NCI-H82 (cell line): ENCODE measurements at places on chromosomes 16 and 17.
A peak's percentile ranks its signal among the peaks of the same experiment; 100 is the strongest.

GRCh38 chr17:7589891-7590691 lies at the start of gene SOX15:
Gene SOX15 (minus strand): TSS chr17:7590094. CDS start chr17:7589676, 418 bp downstream.
- peak; percentile 52 for DNase-seq

DNA sequence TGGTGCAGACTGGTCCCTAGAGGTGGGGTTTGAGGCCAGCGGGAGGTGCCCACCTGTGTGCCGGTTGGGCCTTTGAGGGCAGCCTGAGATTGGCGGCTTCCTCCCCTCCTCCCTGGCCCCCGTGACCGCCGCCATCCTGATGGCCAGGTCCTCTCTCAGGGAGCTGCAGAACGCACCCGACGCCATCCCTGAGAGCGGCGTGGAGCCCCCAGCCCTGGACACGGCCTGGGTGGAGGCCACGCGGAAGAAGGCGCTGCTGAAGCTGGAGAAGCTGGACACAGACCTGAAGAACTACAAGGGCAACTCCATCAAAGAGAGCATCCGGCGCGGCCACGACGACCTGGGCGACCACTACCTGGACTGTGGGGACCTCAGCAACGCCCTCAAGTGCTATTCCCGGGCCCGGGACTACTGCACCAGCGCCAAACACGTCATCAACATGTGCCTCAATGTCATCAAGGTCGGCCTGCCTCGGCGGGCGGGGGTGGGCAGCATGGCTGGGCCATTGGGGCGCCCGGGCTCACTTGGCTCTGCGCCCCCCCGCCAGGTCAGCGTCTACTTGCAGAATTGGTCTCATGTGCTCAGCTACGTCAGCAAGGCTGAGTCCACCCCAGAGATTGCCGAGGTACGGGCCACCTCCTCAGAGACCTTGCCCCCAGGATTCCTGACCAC lies 2.8 kb downstream of the GPS1 start:
- no peak for DNase-seq

DNA sequence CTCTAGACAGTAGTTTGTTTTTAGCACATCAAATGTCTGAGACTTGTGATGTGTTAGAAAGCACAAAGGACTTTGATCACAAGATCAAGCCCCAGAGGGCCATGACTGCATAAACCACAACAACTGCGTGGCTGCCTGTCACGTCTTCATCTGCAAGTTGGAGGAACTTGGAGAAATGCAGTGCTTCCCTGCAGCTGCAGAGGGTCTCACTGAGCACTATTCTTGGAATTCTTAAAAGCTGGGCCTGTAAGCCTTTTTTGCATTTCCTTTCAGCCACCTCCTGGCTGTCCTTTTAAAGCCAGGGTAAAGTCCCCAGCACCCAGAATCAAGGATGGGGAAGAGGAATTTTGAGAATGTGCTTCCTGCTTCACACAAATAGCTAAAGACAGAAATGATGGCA lies 431.3 kb downstream of the MAF start:
- no peak for DNase-seq

- DNase-seq, result no peak
Measured at GRCh38 chr16:65414284-65414984, 292.6 kb upstream of the CDH11 start.

- no peak for DNase-seq
Measured at GRCh38 chr16:66916518-66916917, 2.2 kb downstream of the CDH16 start.

DNA sequence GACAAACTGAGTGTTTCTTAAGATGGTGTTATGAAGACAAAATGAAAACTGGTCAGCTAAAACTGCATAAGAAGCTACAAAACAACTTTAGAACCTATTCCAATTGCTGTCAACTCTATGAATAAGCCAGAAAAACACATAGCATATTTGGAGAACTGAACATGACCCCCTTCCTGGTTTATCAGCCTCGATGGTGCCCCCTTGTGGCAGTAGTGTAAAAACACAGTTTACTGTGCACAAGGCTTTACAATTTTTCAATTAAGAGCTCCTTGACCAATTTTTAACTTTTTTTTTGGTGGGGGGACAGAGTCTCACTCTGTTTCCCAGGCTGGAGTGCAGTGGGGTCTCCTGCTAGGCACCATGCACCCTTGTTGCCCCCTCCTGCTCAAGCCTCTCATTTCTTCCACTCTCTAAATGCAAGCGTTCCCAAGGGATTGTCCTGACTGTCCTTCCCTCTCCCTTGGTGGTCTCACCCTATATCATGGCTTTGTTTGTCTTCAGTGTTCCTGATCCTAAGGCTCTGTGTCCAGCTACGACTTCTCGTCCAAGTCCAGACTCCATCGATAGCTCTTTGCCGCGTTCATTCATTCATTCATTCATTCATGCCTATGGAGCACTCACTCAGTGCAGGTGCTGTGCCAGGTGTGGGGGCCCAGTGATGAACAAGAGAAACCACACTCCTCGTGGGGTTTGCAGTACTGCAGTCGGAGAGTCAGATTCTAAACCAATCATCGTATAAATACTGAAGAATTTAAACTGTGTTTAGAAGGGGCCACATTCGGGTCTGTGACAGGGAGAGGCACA lies 7.5 kb downstream of the EIF1 start:
- peak; percentile 88 for DNase-seq

- DNase-seq, result no peak
Measured at GRCh38 chr17:55743103-55743679, 7.7 kb upstream of the PCTP start.

- DNase-seq, result no peak
Measured at GRCh38 chr16:510066-510825, 17.3 kb upstream of the CAPN15 start.

GRCh38 chr16:55543472-55543871 lies 23.0 kb upstream of the CAPNS2 start:
- DNase-seq, result peak; percentile 39
